GM03348 (cell line): ENCODE measurements at places on chromosomes 2 and 18.

GRCh38 chr2:72032481-72033041 lies 115.1 kb downstream of the CYP26B1 start:
- DNase-seq: no peak

GRCh38 chr2:195652911-195653310 lies 4.1 kb upstream of the SLC39A10 start:
- DNase-seq: no peak

DNA sequence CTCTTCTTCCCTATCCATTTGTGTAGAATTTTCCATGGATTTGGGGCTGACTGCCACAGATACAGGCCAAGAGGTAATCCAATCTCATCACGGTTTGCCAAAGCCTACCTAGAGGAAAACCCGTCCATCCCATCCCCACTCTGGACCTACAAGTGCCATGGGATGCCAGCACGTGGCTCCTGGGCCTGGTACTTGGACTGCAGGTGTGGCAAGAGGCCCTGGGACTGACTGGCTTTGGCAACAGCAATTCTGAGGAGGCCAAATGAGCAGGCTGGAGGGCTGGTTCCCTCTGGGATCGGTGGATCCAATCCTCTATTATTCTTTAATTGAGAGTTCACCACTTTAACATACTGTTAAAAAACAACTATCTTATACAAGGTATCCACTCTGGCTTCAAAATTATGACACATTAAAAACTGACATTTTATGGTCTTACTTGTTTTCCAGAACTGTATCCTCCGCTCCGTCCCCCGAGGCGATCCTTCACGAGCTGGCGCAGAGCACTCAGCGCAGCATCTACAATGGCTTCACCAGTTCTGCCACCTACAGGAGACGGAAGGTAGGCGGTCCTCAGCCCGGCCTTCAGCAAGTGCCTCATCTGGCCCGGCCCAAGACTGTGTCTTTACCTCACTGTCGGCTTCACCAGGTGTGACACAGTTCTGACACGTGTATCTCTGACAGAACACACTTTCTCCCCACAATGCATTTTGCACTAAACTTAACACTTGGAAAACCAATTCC lies 19.8 kb downstream of the PDIA6 start:
- no peak for DNase-seq

DNA sequence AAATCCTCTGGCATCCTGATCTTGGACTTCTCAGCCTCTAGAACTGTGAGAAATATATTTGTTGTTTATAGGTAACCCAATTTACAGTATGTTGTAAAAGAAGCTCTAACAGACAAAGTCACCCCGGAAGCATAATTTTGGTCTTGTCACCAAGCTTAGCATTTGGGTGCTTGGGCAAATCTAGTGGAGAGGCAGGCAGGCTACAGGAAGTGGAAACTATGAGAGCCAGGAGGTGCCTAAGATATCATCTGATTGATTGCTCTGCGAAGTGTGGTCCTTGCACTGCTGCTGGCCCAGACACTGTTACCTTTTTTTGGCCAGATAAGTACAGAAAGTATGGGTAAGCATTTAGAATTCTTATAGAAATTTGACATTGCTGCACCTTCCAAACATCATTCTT lies 102.9 kb downstream of the CDC42EP3 start:
- no peak for DNase-seq

GRCh38 chr2:210577263-210578071 lies 21.1 kb downstream of the CPS1 start:
- peak; percentile 65 for DNase-seq

DNA sequence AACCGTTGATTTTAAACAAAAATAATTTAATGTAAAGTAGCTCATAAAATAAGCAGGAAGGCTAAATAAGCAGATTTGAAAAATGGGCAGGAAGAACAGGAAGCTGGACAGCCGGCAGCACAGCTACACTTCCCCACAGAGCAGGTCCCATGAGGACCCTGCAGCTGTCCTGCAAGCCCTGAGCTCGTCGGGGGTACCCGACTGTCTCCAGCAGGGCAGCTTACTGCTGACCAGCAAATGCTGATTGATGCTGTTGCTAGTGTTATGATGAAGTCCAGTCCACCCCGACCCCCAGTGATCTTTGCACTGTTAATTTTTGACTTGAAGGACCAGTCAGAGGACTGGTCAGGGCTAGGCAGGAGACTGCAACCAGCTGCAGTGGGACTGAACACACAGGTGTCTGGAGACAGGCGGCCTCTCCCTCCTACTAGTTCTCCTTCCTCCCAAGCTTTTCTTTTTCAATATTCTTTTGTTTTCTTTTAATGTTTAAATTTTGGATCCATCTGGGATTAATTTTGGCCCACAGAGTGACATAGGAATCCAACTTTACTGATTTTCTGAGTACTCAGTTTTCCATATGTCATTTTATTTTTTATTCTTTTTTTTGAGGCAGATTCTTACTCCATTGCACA lies 27.7 kb downstream of the POLE4 start:
- DNase-seq: no peak

DNA sequence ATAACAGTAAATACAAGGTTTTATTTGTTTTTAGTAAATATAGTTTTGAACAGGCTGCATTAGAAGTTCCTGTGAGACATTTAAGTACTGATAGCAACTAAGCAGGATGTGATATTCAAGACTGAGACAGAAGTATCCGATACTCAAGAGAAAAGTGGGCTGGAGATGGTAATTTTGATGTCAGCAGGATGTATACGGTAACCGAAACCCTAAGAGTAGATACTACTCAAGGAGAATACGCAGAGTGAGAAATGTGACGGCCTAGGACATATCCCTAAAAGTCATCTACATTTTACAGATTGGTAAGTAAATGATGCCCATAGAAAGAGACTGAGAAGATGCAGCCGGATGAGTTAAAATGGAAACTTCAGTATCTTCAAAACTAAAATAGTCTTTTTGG lies 115.4 kb downstream of the GORASP2 start:
- no peak for DNase-seq

DNA sequence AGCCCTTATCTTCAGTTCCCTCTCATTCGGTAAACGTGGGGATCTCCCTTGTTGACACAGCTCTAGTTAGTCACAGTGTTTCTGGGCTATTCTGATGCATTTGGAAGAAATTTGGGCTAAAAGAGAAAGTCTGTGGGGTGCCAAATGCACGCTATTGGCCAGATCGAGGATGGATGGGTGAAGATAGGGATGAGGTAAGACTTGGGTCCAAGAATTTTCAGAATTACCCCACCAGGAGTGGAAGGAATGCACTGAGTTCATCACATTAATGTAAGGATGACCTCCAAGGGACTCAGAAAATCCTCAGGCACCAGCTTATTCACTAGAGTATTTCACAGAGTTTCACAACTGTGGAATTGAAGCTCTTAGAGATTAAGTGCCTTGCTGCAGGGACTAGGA lies 49.3 kb downstream of the NRP2 start:
- DNase-seq: peak; percentile 81

DNA sequence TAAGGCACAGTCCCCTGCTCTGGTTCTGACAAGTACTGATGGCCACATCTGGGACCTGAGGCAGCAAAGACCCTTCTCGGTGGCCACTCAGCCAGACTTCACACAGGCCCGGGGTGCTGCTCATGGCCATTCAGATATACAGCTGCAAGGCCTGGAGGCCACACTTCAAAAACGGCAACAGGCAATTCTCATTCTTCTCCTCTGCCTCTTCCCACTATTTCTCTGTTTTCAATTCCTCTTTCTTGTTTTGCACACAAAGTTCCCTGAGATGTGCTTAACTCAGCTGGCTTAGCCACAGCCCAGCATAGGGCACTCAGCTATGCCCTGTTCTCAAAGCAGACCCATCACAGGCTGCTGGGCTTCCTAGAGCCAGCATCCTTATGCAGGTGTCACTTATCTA lies 29.9 kb downstream of the PTPN18 start:
- DNase-seq: no peak

- peak; percentile 76 for DNase-seq
Measured at GRCh38 chr2:20424300-20425290, 22.3 kb upstream of the RHOB start.

DNA sequence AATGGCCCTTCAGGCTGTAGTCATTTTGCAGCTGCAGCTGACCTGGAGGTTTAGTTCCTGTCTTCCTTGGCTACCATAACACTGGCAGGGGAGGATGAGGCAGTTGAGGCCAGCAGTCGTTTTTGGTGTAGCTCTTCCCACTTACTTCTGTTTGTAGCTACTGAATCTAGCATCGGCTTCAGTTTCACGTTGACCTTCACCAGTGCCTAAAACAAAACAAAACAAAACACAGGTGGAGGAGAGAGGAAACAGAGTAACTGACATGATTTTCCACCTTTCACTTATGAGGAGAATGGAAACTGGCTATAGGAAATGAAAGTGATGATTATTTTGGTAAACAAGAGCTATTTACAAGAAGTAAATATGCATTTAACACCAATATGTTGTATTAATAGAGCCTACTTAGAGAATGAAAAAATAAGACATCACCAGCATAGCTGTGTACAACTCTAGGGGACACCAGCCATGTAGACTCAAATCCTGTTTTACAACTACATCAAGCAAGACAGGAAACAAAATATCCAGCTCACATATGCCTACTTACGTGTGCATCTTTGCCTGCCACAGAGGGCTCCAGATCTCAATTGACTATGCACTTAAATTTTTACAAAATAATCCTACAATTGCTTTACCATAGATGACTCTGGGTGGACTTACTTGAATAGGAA lies 236.9 kb downstream of the AGPS start:
- no peak for DNase-seq
